Prostate gland (tissue), 2 donors: ENCODE measurements at places on chromosomes 7 and 10. TPM values are rescaled to one million over a fixed set of nuclear protein-coding genes. Genes with fewer than 3 reads are reported as not detected.

CDHR1 gene
- 0.45 TPM for total RNA-seq

ADCYAP1R1 gene
- 6.0 TPM for total RNA-seq

SLC26A3 gene
- total RNA-seq, result 0.91 TPM

DNA sequence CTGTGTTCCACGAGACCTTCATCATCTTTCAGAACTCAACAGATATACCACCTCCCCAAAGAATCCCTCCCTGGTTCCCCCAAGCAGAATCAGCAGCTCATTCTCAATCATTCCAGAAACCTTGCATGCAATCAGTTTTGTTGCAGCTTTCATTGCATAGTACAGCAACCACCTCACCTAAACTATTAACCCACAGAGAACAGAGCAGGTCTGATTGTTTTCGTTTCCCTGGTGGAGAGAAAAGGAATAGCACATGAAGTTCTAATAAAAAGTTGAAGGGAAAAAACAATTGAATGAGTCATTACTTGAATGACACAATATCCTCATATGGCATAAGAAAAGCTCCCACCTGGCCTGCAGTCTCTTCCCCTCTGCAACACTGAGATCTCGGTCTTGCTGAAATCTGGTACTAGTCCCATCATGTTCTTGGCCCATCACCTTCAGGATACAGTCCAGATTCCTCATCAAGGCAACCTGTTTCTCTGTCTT lies 147.1 kb upstream of the GDF10 start:
- no peak overlapping the region for H3K4me3 ChIP-seq
- H3K27me3 ChIP-seq, result no peaks in the 10 kb centered on the region
- DNase-seq, result no peak
- no peaks in the 10 kb centered on the region for H3K4me1 ChIP-seq
- no peak overlapping the region for H3K27ac ChIP-seq

DNA sequence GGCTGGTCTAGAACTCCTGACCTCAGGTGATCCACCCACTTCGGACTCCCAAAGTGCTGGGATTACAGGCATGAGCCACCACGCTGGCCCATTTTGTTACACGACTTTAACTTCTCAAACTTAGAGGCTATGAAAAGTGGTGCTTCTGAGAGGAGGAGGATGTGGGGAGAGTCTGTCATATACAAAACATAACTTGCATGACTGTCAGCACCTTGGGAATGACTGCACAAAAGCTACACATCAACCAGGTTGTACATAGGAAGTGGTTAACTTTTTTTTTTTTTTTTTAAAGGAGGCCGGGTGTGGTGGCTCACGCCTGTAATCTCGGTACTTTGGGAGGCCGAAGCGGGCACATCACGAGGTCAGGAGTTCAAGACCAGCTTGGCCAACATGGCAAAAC lies 43.4 kb upstream of the GSDME start:
- no peaks in the 10 kb centered on the region for H3K36me3 ChIP-seq
- H3K27ac ChIP-seq, result no peak overlapping the region
- DNase-seq, result no peak
- H3K27me3 ChIP-seq, result no peaks in the 10 kb centered on the region
- H3K4me1 ChIP-seq, result no peaks in the 10 kb centered on the region
- no peak overlapping the region for H3K4me3 ChIP-seq

DNA sequence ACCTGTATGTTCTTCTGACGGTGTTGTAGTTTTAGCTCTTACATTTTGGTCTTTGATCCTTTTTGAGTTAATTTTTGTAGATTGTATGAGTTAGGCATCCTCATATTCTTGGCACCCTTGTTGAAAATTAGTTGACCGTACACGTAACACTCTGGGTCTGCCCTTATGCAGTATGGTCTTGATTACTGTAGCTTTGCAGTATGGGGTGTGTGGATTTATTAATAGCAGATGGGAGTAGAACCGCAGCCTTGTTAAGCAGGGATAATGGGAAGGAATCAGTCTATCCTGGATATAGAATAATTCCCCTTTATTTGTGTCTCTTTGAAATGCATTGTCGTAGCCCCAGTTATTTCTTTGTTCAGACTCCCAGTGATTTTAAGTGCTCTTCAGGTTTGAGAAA lies 95.5 kb downstream of the UBE3C start:
- no peaks in the 10 kb centered on the region for H3K36me3 ChIP-seq
- H3K4me3 ChIP-seq, result no peak overlapping the region
- H3K27me3 ChIP-seq, result no peaks in the 10 kb centered on the region
- H3K4me1 ChIP-seq, result no peaks in the 10 kb centered on the region
- no peak for DNase-seq

DNA sequence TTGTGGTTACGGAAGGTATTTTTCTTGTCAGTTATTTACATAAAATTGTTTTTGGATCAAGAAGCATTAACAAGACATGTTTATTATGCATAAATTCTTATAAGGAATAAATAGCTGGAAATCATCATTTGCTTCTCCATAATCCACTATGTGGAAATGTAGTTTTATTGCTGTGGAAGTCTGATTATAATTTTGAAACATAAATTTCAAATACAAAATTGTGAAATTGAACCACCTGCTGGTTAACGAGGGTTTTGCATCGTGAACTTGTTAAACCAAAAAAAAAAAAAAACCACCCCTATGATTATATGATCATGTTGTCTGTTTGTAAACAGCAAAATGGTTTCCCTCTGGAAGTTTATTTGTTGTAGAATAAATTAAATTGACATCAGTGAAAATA lies 25.9 kb downstream of the ABRAXAS2 start:
- no peak overlapping the region for H3K4me3 ChIP-seq
- no peak for DNase-seq
- H3K27ac ChIP-seq, result no peak overlapping the region
- H3K27me3 ChIP-seq, result no peaks in the 10 kb centered on the region
- no peaks in the 10 kb centered on the region for H3K36me3 ChIP-seq

SERPINE1 gene
- 24.4 TPM for total RNA-seq

DNA sequence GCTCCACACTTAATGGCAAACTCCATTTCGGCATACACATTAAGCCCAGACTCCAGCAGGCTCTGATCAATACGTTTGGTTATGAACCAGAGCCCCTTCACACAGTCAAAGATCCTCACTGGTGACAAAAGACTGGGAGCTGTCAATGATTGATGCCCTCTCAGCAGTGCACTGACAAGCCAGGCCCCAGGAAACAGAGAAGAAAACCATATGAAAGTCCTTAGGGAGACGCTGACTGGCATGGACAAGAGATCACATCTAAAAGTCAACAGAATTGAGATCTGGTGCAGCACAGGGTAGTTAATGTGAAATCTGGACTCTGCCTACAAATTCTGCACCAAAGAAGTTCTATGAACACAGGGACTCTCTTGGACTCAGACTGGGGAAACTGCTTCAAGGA lies 600.9 kb upstream of the NRP1 start:
- no peaks in the 10 kb centered on the region for H3K36me3 ChIP-seq
- H3K27me3 ChIP-seq, result no peaks in the 10 kb centered on the region
- no peak for DNase-seq
- H3K27ac ChIP-seq, result no peak overlapping the region
- H3K4me3 ChIP-seq, result no peak overlapping the region
- no peaks in the 10 kb centered on the region for H3K4me1 ChIP-seq

C10orf62 gene
- total RNA-seq, result 14.0 TPM

DNA sequence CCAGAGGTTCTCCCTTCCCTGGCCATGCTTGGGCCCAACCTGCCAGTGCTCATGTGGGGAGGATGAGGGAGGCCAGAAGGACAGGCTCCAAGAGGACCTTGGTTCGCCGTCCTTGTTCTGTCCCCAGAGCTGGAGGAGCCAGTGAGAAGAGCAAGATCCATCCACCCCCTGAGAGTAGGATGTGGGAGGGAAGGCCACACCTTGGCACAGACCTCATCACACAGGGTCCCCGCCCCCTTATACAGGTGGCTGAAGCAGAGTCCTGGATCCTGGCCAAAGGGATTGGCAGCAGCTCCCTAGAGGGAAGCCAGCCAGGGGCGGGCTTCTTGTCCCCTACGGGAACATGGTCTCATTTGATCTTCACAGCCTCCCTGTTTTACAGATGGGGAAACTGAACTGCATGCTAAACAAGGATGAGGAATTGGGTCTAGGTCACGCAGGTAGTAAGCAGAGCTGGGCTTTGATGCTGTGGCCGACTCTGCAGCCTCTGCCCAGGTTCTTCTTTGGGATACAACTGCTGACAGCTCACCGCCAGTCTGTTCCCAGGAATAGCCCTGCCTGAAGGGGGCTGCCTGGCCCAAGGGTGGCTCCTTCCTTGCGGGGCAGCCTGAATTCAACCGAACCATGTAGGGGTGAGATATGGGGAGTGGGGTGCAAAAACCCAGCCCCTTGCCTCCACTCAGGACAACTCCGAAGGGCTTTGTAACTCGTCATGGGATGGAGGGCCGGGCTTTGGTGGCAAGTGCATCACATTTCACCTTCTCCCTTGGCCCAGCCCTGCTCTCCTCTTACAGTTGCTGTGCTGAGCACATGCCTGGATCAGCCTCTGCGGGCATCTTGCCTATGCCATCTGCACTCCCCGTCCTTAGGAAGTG lies 62.2 kb upstream of the KDM7A start:
- no peaks in the 10 kb centered on the region for H3K36me3 ChIP-seq
- H3K4me1 ChIP-seq, result peaks cover 6% of the 10 kb centered on the region
- no peaks in the 10 kb centered on the region for H3K27me3 ChIP-seq

DNA sequence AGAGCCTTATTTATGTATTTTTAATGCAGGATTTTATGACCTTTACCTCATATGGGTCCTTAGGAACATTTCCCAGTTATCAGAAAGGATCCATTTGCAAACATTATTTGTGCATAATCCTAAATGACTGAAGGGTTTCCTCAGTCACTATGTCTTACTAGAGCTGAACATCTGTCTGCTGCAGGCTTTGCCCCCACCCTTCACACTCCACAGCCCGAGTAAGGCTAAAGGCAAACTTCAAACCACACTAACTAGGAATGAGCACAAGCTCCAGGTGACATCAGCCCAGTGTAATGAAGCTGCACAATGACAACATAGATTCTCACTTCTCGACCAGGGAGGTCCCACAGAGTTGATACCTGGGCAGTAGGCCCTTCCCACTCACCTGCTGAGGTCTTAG lies 491.3 kb upstream of the MKI67 start:
- no peaks in the 10 kb centered on the region for H3K27me3 ChIP-seq
- no peaks in the 10 kb centered on the region for H3K4me1 ChIP-seq
- H3K36me3 ChIP-seq, result no peaks in the 10 kb centered on the region

- no peak overlapping the region for H3K4me3 ChIP-seq
- H3K4me1 ChIP-seq, result no peaks in the 10 kb centered on the region
- H3K27me3 ChIP-seq, result no peaks in the 10 kb centered on the region
- no peak for DNase-seq
These were observed 12.1 kb upstream of the LAMB1 start for GRCh38 chr7:108014747-108015682.

FGFR2 gene
- 78.5 TPM for total RNA-seq

DNA sequence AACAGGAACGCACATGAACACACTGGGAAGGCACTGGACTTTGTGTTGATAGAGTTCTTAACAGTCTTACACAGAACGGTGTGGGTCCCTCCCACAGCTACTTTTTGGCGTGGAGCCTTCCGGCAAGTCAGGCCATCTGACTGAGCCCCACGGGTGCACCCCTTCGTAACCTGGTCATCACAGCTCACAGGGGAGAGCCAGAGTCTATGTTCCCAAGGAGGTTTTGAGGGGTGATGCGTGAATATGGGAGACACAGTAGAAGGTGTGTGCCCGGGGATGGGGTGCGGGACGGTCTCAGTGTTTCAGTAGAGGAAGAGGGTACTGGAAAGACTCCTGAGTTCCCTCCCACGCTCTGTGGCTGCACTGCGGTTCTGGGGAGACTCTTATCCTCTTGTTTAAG lies 291.7 kb downstream of the DNAJB6 start:
- no peak overlapping the region for H3K4me3 ChIP-seq
- DNase-seq, result no peak
- no peaks in the 10 kb centered on the region for H3K36me3 ChIP-seq

- no peaks in the 10 kb centered on the region for H3K36me3 ChIP-seq
- H3K4me1 ChIP-seq, result no peaks in the 10 kb centered on the region
- H3K27me3 ChIP-seq, result no peaks in the 10 kb centered on the region
- DNase-seq, result no peak
- H3K27ac ChIP-seq, result no peak overlapping the region
These were observed 188.2 kb downstream of the KIF20B start for GRCh38 chr10:89889606-89890005.

LBX1 gene
- not detected for total RNA-seq

ASB4 gene
- total RNA-seq, result not detected

CYP26A1 gene
- not detected for total RNA-seq

TAS2R4 gene
- total RNA-seq, result 2.2 TPM
